GM19239 (cell line): ENCODE measurements at places on chromosomes 1 and 21.

GRCh38 chr1:18513995-18514394 lies 33.3 kb downstream of the KLHDC7A start:
- DNase-seq: no peak

DNA sequence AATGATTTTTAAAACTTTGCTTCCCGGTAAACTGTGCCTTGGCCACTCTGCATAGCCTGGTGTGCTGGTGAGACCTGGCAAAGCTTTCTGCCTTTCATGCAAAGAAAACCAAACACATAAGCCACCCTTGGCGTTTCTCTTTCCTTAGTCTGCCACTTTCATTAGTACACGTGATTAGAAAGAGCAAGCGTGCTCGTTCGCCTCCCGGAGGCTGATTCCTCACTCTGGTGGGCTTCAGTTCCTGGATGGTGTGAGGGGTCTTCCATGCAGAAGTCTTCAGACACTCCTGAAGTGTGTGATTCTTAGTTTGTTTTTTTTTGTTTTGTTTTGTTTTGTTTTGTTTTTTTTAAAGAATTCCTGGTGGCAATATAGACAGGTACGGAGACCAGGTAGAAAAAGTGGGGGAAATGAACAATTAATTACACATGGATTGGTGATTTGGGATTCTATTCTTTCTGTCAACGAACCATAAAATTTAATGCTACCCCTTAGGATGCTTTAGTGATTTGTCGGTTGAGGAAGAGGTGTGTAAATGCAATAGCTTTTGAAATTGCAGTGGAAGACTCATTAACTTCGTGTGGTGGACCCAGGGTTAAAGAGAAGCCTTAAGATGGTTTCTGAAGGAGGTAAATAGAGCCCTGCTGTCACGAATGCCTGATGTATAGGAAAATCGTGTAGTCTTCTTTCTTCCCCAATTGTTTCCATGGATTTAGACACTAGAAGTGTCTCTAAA lies 2.1 kb downstream of the GALNT2 start:
- DNase-seq: no peak

DNA sequence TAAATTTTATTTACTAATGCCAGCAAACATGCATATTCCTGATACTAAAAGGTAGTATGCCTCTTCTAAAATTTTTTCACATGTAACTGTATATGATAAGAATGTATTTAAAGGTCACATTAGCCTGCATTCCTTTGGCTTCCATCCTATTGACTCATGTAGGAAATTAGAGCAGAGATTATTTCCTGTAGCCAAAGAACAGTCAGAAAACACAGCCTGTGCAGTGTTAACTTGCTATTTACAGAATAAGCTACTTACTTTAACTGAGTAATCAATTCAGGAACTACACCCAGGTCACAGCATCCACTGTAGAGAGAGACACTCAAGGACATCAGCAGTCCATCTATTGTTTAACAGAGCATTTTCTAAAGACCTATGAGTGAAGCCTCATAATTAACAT lies 154.5 kb upstream of the ADGRL4 start:
- no peak for DNase-seq

GRCh38 chr1:111227851-111228747 lies 586 bp downstream of the CHI3L2 start:
- DNase-seq: no peak

GRCh38 chr1:48219803-48220202 lies 2.7 kb upstream of the SLC5A9 start:
- DNase-seq: no peak

- no peak for DNase-seq
Observed at GRCh38 chr21:29181799-29182470, 51.5 kb downstream of the MAP3K7CL start.

- DNase-seq: no peak
Observed at GRCh38 chr21:35050348-35051286, 1.5 kb upstream of the RUNX1 start.
